ENCODE measurements at places on chromosomes 7 and 10.

- no peak for DNase-seq
Measured at GRCh38 chr10:5606864-5607263, 59.5 kb downstream of the ASB13 start.

- DNase-seq = no peak
Measured at GRCh38 chr10:110093722-110094121, 85.9 kb downstream of the ADD3 start.

DNA sequence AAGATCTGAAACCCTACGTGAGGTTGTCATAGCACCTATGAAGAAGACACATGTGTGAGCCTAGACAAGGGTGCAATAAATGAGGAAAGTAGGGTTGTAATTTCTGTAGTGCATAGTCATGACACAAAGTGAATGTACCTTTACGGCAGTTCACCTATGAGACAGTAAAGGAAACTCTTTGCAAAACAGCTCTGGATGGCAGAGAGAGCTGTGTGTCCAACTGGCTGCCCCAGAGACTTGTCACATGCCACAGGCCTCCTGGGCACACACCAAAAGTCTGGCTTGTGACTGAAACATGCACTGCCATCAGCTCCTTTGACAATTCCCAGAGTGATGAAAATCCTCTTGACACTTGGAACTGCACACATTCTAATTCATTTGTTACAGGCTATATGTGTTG is 90.7 kb upstream of the NAMPT start:
- DNase-seq = no peak

- DNase-seq = no peak
Measured at GRCh38 chr7:64371116-64371515, 57.4 kb downstream of the ZNF736 start.

DNA sequence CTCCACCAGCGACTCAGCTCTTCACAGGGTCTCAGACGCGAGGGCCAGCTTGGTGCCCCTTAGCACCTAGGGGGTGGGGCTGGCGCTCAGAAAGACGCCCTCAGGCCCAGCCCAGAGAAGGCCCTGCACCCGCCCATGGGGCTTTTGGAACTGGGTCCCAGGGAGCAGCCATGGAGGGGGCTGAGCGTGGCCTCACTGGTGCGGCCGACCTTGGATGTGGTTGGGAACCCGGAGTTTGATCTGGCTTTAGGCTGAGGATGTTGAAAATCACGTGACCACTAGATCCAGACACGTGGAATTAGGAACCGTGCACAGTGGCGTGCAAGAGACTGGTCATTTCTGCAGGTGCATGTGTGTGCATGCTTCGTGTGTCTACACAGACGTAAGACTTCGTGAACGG is 185.4 kb downstream of the DNAJB6 start:
- no peak for DNase-seq

DNA sequence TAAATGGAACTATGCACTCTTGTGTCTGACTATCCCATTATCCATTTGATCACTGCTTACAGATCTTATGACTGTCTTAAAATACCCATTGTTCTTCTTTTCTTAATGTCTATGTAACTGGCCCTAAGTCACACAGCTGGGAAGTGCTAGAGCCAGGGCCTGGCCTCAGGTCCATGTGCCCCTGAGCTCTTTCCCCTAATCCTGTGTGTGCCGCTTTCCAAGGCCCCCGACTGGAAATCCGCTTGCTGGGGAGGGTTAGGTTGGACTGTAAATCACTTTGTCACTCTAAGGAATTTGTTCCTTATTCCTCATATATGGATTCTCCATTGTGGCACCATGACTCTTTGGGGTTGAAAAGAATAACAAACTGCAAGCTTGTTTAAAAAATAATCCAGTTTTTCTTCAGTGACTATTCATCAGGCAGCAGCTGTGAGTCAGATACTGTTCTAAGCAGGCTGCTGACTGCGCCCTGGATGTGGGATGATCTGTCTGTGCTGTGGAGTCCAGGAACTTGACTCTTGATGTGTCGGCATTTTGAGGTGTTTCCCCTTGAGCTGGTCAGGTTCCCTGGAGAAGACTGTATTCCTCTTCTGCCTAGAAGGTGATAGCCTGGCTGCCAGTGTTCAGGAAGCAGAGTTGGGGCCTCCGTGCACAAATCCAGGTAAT is 236.3 kb downstream of the SDK1 start:
- no peak for DNase-seq

DNA sequence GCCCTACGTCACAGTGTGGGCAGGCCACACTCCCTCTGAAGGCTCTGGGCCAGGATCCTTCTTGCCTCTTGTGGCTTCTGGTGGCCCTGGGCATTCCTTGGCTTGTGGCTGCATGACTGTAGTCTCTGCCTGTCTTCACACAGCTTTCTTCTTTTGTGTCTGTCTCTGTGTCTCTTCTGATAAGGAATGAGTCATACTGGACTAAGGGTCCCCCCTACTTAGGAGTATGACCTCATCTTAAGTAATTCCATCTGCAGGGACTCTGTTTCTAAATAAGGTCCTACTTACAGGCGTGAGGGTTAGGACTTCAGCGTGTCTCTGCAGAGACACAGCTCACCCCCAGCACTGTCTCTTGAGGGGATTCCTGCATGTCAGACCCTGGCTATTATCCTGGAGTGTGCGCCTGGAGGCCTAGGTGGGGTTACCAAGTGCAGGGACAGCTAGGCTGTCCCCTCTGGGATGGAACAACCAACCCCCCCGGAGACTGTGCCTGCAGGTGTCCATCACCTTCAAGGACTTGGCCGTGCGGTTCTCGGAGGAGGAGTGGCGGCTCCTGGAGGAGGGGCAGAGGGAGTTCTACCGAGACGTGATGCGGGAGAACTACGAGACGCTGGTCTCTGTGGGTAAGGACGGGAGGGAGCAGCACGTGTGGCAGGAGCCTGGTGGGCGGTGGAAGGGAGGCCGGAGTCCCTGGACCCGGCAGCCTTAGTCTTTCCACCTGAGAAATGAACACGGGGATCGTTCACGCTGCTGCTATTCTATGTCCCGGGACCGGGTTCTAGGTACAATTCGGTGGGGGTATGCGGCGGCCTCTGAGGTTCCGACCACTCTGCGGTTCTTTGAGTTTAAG is 54.1 kb downstream of the ZNF467 start:
- no peak for DNase-seq

- DNase-seq = no peak
Measured at GRCh38 chr10:59393349-59393748, 31.0 kb upstream of the FAM13C start.

Data from stimulated activated CD4-positive, alpha-beta T cell treated with anti-CD3 and anti-CD28 coated beads, Interleukin-15, amount 100 ng/mL, for 1 hour (primary cell).